ENCODE measurements at places on chromosomes 12 and 14.

GRCh38 chr12:75711271-75711670 is 199.9 kb upstream of the KRR1 start:
- no peak for DNase-seq

DNA sequence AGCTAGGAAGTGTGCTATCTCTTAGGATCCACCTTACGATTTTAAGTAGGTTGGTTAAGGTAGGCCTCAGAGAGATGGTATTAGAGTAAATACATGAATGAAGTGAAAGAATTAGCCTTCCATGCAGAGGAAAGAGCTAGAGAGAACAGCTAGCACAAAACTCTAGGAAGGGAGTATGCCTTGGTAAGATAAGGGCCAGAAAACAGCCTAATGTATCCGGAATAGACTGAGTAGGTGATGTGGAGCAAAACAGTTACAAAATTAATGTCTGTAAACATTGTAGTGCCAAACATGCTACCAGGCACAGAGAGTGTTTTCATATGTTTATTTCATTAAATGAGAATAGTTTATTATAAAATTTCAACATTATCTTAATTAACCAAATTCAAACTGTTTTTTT is 315.1 kb downstream of the SOX5 start:
- DNase-seq, result no peak

GRCh38 chr14:95675486-95675885 is 10.7 kb upstream of the TCL1B start:
- DNase-seq, result no peak

- DNase-seq, result peak; percentile 92
Measured at GRCh38 chr14:70809225-70810219, at the start of gene MAP3K9. Gene MAP3K9, minus strand, starts transcription at chr14:70809513. Its CDS starts 342 bp downstream, at chr14:70809171.

DNA sequence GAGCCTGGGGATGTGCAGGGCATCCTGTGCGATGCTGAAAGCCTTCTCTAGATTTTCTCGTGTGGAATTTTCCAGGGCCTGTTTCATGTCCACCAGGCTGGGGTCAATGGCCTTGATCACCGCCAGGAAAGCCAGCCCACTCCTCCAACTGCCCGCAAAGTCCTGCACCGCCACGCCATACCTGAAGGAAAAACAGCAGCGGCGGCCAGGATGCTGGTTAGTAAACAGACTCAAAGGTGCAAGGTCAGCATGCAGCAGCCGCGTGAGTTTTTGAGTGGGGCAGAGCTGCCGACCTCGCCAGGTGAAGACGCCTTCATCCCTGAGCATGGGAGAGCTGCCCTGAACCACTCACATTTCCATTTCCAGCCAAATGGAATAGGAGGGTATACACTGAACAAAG is 53.4 kb upstream of the DICER1 start:
- DNase-seq, result no peak

- DNase-seq, result no peak
Measured at GRCh38 chr14:92670160-92670559, 78.3 kb downstream of the LGMN start.

DNA sequence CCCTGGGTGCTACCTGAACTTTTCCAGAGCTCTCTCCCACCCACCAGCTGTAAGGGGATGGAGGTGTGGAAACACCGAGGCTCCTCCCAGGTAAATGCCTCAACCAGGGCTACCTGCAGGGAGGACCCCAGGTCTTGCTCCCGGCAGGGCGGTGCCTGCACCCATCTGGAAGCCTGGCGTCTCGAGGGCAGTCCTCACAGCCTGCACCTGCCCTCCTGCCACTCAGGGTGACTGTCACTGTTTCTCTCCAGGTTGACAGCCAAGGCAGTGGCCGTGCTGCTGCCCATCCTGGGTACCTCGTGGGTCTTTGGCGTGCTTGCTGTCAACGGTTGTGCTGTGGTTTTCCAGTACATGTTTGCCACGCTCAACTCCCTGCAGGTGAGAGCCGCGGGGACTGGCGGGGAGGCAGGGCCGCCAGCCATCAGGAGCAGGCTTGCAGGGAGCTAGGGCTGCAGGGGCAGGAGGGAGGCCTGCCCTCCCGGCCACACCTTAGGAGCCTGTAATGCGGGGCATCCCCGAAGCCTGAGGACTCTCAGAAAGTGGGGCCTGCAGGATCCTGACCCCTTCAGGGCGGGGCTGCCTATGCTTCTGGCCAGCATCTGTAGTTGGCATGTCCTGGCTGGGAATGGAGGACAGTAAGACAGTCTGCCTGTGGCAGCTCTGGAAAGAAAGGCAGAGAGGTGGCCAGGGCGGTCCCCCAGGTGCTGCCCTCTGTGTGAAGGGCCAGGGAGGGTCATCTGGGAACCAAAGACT is 182.3 kb downstream of the ADGRD1 start:
- DNase-seq, result no peak

GRCh38 chr14:54058505-54058904 is 101.9 kb upstream of the BMP4 start:
- no peak for DNase-seq

GRCh38 chr12:22234561-22234960 is 99.9 kb downstream of the ST8SIA1 start:
- no peak for DNase-seq

GRCh38 chr12:24997970-24998582 is 49.2 kb upstream of the BCAT1 start:
- no peak for DNase-seq

DNA sequence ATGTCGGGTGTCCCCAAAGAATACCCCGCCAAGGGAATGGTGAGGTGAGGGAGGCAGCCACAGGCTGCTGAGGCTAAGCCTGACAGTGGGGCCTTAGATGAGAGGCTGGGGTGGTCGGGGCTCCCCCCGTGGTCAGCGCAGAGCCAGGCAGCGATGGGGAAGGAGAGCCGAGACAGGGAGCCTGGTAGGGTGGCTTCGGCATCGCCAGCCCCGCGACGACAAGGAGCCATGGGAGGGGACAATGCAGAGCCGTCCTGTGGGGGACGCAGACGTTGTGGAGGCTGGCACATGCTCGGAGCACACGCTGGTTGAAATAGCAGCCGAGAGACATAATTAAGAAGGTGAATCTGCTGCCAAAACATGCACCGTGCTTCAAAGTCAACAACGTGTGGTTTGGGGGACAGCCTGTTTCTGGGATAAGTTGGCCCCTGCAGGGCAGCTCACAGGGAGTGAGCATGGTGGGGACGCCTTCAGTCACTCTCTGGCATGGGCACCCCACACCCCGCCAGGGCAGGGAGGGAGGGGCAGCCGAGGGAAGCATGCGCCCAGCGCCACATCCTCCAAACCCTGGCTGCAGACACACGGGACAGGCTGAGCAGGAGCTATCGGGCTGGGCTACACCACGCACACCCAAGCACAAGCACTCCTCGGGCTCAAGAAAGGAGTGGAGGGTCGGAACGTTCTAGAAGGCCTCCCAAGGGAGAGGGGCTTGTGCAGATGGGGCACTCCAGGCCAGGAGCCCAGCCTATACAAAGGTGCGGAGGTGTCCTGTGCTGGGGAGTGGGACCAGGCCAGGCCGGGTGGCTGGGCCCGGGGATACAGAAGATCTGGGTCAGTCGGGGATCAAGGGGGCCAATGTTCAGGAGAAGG is 66.6 kb upstream of the C14orf180 start:
- DNase-seq, result no peak

- no peak for DNase-seq
Measured at GRCh38 chr12:27552886-27553560, 29.0 kb downstream of the PPFIBP1 start.

- DNase-seq, result no peak
Measured at GRCh38 chr14:74735125-74735524, 22.2 kb downstream of the FCF1 start.

- peak; percentile 13 for DNase-seq
Measured at GRCh38 chr14:23577004-23577681, 1.4 kb downstream of the JPH4 start.

DNA sequence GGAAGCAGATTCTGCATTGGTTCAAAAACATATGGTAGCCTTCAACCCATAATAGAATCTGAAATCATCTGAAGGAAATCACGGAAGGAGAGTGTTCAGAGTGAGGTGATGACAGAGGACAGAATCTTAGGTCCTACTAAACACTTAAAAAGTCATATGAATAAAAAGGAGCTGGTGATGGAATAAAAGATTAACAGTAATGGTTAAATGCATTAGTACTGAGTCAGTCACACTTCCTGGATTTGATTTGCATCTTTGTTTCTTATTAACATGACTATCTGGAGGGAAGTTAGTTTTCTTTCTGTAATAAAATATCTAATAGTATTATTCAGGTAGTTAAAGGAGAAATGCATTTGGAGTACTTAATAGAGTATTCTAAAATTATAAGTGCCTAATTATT is 296.3 kb upstream of the ATXN7L3B start:
- DNase-seq, result no peak

DNA sequence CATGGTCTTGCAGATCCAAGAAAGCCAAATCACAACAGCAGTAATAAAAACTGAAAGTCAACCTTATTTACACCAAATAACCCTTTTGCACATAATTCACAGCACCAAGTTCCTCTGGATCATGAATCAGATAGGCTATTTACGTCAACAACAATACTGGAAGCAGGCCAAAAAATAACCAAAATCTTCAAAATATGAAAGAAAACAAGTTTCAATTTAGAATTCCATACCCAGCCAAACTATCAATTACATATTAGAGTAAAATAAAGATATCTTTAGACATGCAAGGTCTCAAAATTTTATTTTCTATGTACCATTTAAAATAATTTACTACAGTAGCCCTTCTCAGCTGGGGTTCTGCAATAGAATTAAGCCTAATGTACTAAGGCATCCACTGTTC is 76.7 kb upstream of the BBS10 start:
- no peak for DNase-seq

GRCh38 chr14:57501039-57501557 is 7.4 kb upstream of the CCDC198 start:
- DNase-seq, result no peak

GRCh38 chr12:129190827-129191226 is 337.5 kb downstream of the GLT1D1 start:
- DNase-seq, result no peak

DNA sequence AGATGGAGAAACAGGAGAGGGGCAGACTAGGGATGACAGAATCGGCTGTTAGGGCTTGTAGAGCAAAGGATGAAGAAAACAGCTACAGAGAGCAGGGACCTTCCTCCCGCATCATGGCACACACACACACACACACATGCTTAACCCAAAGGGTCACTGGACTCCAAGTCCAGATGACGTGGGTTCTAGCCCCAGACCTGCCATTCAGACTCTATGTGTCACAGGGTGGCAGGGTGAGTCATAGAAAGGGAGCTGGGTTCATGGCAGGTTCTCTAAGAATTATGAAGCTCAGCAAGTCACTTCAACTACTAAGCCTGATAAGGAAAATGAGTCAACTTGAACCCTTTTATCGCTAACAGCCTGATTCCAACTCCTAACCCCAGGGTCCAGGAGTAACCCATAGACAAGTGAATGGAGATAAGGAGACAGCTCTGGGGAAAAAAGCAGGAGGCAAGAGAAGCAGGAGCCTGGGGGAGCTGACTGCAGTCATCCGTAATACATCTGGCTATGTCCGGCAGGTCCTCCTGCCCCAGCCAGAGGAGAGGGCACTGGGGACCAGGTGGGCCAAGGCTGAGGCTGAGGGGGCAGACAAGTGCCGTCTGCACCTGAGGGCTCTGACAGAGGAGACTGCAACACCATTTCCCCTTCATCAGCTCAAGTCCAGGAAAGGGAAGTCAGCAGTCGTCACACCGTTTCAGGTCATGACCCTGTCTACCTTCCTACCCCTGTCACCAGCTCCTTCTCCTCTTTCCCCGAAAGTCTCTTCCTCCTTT is 3.6 kb upstream of the TNFRSF1A start:
- DNase-seq, result no peak

DNA sequence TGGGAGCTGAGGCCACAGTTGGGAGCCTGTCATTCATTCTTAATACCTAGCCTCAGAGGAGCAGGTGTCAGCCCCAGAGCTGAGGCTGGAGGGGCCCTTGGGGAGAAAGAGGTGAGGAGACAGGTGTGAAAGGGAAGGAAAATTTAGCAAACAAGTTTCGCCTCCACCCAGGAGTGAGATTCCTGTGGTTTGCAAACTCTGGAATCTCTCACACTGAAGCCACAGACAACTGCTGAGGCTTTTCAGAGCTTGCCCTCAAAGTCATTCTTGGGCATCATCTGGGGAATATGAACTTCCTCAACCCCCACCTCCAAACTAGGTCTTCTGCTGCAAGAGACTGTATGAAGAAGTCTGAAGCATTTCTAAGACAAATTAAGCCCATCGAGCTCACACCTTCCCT is 589.5 kb upstream of the TBX3 start:
- no peak for DNase-seq

DNA sequence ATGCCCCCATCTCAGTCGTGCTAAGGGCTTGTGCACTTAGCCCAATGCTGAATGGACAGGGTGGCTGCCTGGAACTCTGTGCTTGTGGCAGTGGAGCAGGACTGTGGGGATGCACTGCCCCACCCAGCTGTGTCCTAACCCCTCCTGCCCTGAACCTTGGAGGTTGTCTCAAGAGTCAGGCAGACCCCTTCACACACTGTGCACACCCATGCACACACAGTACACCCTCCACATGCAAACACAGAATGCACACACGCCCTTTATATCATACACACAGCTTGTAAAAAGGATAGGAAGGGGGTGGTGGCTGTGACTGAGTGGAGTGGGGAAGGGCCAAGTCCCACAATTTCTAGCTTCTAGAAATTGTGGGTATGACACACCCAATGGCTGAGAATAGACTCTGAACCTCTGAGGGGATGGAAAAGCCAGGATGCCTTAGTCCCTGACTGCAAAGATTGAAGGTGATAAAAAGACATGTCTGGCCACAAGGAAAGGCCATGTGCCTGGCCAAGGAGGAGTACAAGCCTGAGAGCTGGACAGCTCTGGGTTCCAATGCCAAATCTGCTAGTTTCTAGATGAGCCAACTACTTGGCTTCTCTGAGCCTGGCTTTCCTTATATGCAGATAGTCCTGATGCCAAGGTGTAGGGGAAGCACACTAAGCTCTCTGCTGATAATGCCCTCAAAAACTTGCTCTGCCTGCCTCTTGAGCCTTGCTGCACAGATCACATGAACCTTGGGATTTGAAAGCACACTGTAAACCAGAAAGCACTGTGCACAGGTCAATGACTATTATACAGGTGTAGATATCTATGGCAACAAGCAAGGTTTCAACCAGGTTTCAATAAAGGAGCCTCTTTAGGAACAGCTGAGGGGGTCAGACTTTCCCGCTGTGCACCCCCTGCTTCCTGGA is 8.4 kb downstream of the KRT8 start:
- no peak for DNase-seq

- peak; percentile 68 for DNase-seq
Measured at GRCh38 chr14:93112891-93113677, 2.6 kb downstream of the ITPK1 start.

GRCh38 chr14:38405851-38406635 is 150.2 kb upstream of the CLEC14A start:
- no peak for DNase-seq

- DNase-seq, result no peak
Measured at GRCh38 chr12:15599266-15600037, 189.7 kb downstream of the EPS8 start.

All from stimulated activated naive CD8-positive, alpha-beta T cell treated with anti-CD3 and anti-CD28 coated beads, Interleukin-15, amount 100 ng/mL, for 72 hours (primary cell).